Stimulated activated CD4-positive, alpha-beta T cell treated with anti-CD3 and anti-CD28 coated beads, Interleukin-12 subunit alpha, Interleukin-12 subunit beta, amount 100 ng/mL, for 24 hours (primary cell): ENCODE measurements at places on chromosomes 16 and 17.

DNA sequence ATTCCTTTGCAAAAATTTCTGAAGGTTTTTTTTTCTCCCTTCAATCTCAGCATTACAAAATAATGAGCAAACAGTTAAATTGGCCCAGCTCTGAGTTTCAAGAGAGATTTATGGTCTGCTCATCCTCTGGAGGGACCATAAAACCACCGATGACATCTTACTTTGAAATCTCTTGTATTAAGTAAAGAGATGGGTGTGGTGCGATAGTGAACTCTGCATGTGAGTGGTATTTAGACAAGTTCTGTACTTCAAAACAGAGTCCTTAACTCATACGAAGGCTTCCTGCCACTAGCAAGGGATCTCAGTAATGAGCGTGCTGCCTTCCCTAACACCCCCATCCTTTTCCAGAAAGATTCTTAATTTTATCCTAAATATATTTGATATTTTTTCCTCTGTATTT lies 2.1 kb downstream of the FAM20A start:
- no peak for DNase-seq

DNA sequence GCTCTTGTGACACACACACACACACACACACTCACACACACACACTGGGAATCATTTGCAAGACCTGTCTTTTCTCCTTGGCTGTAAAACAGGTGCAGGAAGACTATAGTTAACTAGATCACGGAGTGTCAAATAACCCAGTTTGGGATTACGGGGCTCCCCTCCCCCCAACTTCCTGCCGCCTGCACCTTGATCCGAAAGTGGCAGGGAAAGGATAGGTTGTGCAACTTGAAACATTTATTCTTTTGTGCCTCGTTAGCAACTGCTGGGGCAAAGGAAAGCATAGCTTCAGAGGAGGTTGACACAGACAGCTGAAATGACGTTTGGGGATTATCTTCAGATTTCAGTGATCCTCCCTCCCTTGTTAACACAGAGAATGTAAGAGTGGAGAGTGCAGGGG lies 149.5 kb downstream of the NTN1 start:
- no peak for DNase-seq

DNA sequence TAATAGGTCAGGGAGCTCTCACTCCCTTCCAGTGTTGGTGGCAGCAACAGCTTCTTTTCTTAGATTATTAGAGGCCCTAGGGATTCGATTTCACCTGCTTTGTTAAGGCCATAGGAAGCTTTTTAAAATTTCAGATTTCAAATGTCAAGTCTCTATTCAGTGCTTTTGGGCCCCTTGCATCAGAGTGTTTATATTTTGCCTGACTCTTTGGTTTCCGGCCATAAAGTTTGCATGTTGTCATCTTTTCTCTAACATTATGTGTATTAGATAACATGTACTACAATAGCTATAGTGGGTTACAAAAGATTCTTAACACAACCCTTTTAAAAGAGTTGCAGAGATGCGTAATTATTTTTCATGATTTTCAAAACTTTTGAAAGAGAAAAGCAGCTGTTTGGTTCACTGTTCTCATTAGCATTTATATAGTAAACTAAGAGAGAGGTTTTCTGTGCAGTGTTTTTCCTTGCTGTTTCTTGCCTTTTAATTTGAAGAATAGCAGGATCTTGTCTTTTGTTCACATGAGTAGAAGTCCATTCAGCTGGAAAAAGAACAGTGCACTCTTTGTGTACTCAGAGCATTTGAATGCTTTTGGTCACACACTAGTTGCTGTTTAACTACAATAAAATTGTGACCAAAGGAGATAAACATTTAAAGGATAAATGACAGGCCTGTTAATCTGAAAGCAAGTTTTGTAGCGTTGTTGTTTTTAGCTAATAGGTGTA lies 52.5 kb downstream of the FTO start:
- DNase-seq, result no peak

DNA sequence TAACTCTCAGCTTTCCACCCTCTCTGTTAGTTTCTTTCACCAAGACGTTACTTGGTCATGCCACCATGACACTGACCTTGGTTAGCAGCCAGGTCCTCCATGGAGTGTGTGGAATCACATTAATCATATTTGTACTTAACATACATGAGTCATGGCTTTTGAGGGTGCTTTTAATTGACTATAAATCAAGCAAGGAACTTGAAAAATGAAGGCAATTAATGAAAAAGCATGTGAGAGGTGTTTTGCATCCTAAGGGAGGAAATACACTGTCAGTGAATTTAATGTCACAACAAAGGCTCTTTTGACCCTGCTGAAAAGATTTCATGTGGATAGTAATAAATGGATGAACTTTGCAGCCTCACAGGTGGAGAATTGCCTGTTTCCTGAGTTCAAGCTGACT lies 240.7 kb downstream of the CDH13 start:
- DNase-seq, result no peak

DNA sequence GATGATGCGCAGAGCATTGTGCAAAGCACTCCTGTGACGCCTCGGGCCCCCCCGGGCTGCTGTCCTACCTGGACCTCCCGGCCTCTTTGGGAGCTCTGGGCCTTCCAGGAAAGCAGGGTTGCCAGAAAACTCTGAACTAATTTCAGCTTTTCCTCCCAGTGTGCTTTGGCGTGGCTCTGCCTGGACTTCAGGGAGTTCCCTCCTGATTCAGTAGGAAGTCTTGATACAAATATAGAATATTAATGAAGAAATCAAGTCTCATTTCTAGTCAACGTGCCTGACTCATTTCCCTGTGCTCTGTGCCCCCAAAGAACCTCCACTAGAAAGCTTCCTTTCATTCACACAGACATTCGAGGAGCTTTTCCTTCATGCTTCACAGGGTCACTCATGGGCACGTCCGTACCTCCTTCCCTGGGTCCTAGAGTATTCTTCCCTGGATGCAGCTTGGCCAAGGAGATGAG lies 84.0 kb upstream of the NOL11 start:
- DNase-seq, result no peak

DNA sequence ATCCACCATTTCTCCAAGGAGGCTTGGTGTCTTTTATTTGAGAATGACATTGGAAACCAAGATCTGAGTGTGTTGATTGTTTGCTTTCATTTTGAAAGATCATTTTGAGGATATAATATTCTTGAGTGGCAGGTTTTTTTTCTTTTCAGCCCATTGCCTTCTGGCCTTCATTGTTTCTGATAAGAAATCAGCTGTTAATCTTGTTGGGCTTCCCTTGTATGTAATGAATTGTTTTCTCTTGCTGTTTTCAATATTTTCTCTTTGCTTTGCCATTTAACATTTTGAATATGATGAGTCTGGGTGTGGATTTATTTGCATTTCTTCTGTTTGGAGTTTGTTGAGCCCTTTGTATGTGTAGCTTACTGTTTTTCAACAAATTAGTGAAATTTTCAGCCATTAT lies 22.0 kb downstream of the PRSS54 start:
- no peak for DNase-seq

GRCh38 chr17:35892091-35893035 lies 12.2 kb upstream of the CCL5 start:
- peak; percentile 47 for DNase-seq

- no peak for DNase-seq
These were observed 996 bp downstream of the TNFSF13 start for GRCh38 chr17:7559320-7560171.

DNA sequence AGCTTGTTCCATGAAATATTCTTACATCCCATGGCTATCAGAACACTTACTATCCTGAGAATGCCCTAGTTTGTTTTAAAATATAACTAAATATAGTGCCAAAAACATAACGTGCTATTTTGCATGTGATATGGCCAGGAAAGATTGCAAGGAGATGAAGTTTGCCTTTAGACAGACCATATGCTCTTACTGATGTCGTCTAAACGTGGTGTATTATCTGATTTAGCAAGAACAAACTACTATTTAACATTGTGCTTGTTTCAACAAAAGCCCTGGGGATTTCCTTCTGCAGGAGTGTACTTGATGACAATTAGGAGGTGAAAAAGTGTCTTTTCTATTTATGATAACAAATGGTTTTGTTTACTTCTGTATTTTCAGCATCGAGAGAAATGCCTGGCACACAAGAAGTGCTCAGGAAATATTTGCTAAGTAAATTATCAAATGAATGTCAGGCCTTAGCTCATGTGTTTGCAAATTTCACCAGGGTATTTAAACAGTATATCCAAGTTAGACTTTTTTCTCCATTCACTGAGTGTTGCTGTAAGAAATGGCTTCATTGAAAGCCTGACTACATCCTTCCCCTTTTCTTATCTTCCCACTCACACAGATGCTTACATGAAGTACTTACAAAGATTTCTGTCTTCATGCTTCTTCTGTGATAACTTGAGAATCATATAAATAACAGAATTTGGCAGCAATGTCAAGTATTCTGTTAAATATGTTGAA lies 1033.6 kb downstream of the CDH8 start:
- DNase-seq, result no peak

DNA sequence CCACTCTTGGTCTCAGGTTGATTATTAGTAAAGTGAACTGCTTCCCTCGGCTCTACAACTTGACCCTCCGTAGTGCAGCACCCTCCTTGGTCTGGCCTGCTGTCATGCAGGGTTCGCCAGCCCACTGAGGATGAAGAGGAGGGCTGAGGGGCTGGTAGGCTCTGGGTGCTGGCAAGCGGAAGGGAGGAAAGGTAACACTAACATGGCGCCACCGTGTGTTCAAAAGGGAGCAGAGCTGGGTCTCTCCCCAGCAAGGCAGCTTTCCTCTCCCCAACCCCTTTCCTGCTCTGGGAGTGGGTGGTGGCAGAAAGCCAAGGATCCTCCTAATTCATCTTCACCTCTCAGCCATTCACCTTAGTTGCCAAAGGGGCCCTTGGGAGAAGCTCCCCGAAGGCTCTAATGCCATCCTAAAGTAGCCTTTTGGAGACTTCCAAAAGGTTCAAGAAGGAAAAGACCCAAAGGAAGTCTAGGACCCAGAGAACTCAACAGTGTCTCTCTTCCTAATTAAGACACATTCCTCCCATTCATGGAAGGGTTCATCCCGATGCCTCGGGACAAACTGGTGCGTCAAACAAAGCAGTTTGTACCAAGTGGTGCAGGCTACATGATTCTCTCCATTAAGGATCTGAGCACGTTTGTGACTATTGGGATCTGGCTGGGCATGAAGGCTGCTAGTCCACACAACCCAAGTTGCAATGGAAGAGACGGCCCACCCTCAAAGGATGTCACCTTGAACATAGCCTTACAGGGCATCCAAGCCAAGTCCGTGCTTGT lies 90.8 kb upstream of the TOB1 start:
- DNase-seq, result peak; percentile 32

DNA sequence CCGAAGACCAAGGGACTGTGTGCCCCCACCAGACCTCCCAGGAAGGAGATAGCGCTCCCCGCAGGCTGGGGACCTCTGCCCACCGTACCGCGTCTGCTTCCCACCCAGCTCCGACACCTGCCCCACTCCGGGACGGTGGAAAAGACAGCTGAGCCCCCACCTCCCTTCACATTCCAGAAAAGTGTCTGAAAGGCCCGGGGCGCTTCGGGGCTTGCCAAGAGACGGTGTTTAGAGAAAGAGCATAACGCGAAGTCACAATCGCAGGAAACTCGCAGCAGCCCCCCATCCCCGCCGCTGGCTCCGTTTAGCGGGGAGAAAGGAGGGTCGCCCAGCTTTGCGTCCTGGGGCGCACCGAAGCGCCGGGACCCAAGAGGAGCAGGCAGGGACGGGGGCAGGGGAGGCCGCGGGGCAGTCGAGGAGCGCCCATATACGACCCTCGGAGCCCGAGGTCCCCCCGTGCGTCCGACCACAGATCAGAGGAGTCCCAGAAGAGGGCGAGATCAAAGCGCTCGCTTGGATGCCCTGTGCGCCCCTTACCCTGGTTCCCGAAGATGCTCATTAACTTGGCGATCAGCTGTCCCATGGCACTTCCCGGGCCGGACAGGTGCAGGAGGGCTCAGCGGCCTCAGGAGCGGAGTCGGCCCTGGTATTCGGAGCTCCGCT lies 652 bp downstream of the ARL5C start:
- DNase-seq, result no peak

GRCh38 chr17:74316220-74316619 lies 9.8 kb upstream of the KIF19 start:
- DNase-seq, result no peak

- no peak for DNase-seq
These were observed 276.6 kb upstream of the TNRC6C start for GRCh38 chr17:77681861-77682260.

DNA sequence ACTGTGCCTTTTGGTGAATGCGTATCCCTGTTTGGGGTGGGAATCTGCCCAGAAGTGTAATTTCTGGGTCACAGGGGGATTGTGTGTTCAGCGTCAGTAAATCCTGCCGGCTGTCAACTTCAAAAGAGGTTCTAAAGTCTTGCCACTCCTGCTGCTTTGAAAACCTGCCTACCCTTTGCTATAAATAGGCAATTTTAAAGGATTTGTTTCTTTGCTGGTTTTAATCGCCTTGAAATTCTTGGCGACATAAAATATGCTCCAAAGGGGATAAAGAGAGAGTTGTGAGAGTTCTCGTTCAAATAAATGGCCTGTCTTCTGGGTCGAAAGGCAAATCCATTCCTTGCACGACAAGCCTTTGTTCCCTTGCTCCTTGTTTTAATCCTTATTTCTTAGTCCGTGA lies 143.4 kb downstream of the IRF8 start:
- DNase-seq, result no peak

DNA sequence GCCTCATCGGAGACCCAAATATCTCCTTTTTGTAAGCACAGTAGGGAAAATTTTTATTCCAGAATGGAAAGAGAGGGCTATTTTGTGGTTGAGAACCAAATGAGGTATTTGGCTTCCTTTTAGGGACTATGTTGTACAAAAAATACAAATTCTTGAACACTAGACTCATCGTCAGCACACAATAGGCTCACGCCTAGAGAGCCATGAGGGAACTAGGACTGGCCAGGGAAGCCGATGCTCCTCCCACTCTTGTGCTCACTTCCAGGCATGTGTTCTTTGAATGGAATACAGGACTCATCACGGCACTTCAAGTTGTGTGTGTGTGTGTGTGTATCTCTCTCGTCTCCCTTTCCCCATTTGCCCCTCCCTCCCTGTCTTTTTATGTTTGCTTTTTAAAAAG lies 17.8 kb upstream of the BLMH start:
- DNase-seq, result no peak
